NCI-H1105 treated with DMSO at 0.1 percent for 48 hours (cell line): ENCODE measurements at places on chromosomes 7 and 10.

DNA sequence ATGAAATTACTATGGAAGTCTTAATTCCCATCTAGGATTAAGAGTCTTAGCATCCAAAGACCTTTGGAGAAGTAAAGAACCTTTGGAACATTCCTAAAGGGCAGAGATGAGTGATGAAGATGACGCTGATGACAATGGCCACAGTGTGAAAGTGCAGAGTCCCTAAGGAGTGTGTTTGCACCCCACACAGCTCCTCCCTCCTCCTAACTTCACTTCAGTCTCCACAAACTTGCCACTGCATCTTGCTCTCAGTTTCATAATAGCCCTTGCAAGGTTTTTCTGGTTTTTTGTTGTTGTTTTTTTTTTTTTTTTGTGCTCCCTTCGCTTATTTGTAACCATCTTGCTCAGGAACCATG is 117.5 kb upstream of the ANLN start:
- DNase-seq, result no peak

DNA sequence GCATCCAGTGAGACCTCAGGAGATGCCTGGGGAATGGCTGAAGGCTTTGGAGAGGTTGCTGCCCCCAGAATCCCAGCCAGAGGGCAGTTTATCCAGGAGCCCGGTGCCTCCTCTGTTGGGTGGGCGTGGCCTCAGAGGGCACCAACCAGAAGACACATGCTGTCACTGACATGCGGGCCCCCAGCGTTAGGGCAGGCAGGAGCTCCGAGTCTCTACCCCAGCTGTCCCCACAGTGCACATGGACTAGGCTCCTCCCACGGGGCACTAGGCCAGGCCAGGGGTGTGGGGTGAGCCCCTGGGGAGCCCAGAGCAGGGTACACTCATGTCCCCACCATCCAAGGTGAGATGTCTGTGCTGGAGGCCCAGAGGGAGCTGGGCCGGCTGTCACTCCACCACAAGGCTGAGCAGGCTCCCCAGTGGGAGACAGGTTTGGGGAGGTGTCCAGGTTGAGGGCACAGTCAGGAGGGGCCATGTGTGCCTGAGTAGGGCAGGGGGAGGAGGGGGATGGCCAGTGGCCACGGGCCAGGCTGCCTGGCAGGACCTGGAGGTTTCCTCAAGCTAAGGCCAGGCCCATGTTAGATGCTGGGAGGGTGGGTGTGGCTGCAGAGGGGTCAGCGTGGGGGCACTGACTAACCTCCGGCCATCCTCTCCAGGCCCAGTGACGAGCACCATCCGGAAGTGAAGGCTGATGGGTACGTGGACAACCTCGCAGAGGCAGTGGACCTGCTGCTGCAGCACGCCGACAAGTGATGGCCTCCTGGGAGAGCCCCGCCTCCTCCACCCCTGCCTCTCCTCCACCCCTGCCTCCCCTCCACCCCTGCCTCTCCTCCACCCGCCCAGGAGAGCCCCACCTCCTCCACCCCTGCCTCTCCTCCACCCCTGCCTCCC is 131.3 kb downstream of the FAM53B start:
- DNase-seq, result no peak

DNA sequence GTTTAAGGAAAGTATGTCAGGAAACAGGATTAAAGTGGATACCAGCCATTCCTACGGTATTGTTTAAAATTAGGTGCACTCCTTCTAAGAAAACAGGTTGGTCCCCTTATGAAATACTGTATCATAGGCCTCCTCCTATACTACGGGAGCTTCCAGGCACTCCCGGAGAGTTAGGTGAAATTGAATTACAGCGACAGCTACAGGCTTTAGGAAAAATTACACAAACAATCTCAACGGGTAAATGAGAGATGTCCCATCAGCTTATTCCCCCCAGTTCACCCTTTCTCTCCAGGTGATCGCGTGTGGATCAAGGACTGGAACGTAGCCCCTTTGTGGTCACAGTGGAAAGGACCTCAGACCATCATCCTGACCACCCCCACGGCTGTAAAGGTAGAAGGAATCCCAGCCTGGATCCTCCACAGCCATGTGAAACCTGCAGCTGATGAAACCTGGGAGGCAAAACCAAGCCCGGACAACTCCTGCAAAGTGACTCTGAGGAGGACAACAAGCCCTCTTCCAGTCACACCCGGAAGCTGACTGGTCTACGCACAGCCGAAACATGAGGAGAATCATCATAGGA is 25.1 kb upstream of the GHITM start:
- DNase-seq, result no peak

- DNase-seq, result no peak
Measured at GRCh38 chr7:13880789-13881188, 108.7 kb downstream of the ETV1 start.

DNA sequence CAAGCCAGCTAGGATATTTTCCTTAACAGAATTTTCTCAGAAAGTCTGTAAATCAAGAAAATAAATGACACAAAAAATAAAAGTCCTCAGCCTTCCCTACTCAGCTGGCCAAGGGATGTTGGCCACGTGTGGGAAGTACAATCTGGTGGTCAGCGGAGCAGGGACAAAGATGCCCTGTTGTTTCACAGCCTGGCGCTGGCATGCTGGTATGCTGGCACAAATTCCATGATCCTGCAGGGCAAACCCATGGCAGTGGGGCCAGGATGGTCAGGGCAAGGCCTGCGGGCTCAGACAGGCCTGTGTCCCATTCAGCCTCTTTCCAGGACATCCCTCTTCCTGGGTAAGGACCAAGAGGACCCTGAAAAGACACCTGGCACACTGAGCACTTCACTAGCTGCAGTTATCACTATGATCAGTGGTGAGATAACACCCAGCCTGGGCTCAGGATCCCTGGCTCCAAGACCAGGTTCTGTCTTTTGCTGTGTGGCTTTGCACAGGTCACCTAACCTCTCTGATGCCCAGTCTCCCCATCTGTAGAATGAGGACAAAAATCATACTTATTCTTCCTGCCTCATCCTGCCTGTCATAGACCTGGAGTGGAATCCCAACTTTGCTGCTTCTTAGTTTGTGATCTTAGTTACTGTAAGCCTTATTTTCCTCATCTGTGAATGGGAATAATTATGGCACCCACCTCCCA is 10.8 kb upstream of the HSPA12A start:
- DNase-seq, result no peak

GRCh38 chr10:132994185-132994796 is 51.9 kb upstream of the CFAP46 start:
- no peak for DNase-seq

- no peak for DNase-seq
Measured at GRCh38 chr10:16423599-16423998, 13.2 kb upstream of the PTER start.

- no peak for DNase-seq
Measured at GRCh38 chr7:69735582-69735981, 137.3 kb downstream of the AUTS2 start.

DNA sequence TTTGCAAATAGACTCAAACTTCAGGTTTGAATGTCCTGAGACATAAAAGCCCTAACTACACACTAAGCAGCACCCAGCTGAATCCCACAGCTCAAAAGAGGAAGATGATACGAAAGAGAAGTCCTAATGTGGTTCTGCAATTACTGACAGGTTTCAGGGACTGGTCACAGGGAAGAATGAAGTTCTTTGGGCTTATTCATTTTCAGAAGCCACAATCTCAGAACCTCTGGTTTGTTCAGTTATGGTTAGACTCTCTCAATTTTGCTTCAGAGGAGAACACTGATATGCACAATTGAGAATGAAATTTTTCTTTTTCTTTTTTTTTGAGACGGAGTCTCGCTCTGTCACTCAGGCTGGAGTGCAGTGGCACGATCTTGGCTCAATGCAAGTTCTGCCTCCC is 94.6 kb upstream of the FAM180A start:
- no peak for DNase-seq

- no peak for DNase-seq
Measured at GRCh38 chr10:130341356-130341755, 205.2 kb downstream of the GLRX3 start.

DNA sequence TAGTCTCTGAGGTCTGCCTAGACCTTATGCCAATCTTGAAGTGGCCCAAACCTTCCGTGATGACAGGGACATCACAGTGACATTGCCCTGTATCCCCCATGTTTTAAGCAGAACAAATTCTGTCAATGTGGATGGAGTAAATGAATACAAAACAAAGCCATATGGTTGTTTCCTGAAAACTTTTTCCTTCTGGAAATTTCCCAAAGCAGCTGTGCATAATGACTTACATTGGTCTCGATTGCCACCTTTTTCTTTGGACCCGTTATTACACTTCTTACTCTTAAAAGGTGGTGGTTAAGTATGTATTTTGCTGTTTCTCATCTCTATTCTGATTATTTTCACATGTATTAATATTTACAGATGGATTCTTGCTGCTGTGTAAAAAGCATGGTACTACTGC is 411.2 kb upstream of the KLF6 start:
- DNase-seq, result no peak

- no peak for DNase-seq
Measured at GRCh38 chr7:22633286-22633953, 93.6 kb upstream of the IL6 start.

DNA sequence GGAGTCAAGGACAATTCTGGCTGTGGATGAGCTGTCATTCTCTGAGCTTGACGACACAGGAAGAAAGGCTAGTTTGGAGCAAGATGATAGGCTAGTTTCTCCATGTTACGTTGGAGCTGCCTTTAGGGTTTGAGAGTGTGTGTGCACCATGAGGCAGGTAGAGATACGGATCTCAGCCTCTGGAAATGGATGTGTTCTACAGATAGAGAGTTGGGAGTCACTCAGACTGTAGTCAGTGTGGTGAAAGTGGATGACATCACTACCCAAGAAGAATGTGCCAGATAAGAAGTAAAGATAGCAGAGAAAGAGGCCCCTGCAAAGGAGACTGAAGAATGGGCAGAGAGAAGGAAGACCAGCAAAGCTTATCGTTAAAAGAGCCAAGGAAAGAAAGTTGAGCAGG is 42.4 kb downstream of the PNLIPRP3 start:
- DNase-seq, result no peak

DNA sequence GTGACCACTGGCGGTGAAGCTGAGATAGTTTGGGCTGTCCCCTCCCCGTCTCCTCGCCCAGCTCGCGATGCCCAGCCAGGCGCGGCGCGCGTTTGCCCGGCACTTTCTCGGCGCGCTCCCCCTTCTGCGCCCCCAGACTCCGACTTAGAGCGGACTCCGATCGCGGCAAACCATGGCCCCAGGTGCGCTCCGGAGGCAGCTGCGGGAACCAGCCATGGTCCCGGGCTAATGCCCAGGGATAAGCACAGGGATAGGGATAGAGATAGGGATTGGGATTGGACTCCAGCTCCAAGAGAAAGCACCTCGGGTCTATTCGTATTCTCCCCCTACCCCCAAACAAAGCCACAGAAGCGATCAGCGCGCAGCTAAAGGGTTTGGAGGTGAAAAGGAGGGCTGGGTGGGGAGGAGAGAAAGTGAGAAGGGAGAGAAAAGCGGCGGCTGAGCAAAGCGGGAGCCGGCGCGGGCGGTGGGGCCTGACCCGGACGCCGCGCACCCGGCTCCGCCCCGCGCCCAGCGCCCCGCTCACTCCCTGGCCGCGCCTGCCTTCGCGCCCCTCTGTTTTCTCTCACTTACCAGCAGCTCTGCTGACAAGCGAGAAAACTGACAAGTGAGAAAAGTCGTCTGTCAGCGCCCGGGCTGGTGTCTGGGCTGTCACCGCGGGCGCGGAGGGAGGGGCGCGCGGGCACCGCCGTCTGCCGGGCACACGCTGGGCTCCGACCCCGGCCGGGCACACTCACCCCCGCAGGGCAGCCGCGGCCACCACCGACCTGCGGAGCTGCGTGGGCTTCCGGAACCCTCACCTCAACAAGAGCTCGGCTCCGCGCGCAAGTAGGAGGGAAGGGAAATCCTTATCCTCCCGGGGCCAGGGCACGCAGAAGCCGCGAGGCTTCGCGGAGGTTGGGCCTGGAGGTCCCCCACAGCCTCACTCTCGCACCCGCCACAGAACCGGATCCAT is at the start of gene PDE1C:
PDE1C (minus strand) TSS at position 2 of the 955 bp plus-strand sequence.
- peak; percentile 29 for DNase-seq

- DNase-seq, result no peak
Measured at GRCh38 chr10:777913-778479, 88.5 kb upstream of the DIP2C start.

DNA sequence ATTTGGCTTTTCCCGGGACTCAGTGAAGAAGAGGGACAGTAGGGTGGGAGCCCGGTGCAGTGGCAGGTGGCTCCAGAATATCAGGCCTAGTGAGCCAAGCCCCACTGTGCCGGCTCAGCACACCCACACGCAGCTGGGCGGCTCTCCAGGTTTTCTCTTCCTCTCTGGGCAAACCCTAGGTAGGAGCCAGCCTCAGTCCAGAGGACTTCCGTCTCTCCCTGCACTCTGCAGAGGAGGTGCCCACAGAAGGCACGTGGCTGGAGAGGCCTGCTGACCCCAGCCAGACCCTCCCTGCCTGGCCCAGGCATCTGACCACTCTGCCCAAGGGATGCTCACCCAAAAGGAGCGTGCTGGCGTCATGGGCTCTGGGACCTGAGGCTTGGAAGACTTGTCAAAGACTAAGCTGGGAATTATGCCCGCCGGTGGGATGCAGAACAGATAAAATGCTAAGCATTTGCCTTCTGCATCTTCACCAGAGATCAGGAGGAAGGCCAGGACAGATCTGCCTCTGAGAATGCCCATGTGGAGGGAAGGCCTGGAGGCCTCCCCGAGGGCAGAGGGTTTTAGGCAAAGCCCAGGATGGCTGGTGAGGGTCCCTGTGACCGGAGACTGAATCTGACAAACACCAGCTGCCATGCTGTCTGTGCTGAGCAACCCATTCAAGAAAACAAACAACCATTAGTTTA is 40.2 kb downstream of the TCERG1L start:
- DNase-seq, result no peak

- no peak for DNase-seq
Measured at GRCh38 chr7:2663121-2663886, 24.7 kb upstream of the AMZ1 start.

DNA sequence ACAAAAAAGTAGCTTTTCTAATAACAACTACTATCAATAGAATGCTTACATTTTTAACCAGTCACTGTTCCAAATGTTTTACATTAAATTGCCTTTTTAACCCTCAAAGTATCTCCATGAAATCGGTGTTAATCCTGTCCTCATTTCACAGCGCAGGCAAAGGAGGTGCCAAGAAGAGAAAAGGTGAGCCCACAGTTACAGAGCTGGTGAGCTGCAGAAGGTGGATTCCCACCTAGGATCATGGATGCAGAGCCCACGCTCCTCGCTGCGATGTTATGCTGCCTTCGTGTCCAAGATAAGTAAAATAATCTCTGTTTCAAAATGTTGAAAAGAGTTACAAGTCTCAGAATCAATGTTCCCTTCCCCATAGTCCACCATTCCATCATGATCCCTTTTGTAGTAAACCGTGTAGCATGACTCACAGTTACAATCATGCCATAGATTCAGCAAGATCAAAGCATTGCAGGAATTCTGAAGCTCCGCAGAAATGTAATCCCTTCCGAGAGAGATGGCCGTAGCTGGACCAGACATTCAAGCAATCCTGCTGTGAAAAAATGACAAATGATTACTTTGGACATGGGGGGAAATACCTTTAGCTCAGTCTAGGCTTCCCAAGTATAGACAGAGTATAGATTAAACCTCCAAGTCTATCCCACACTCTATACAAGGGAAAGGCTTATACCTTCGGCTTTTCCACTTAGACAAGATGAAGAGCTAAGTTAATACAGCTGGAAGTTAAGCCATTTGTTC is 394.7 kb upstream of the AKR1E2 start:
- DNase-seq, result no peak

GRCh38 chr10:101950213-101950612 is 105.8 kb downstream of the ARMH3 start:
- DNase-seq, result no peak
